Eye (tissue), 1 donor: ENCODE measurements at places on chromosomes 7 and 10.
A peak's percentile ranks its signal among the peaks of the same experiment; 100 is the strongest.

GRCh38 chr10:46787321-46787615, 124.0 kb upstream of the PTPN20 start:
- peak; percentile 67 for DNase-seq

DNA sequence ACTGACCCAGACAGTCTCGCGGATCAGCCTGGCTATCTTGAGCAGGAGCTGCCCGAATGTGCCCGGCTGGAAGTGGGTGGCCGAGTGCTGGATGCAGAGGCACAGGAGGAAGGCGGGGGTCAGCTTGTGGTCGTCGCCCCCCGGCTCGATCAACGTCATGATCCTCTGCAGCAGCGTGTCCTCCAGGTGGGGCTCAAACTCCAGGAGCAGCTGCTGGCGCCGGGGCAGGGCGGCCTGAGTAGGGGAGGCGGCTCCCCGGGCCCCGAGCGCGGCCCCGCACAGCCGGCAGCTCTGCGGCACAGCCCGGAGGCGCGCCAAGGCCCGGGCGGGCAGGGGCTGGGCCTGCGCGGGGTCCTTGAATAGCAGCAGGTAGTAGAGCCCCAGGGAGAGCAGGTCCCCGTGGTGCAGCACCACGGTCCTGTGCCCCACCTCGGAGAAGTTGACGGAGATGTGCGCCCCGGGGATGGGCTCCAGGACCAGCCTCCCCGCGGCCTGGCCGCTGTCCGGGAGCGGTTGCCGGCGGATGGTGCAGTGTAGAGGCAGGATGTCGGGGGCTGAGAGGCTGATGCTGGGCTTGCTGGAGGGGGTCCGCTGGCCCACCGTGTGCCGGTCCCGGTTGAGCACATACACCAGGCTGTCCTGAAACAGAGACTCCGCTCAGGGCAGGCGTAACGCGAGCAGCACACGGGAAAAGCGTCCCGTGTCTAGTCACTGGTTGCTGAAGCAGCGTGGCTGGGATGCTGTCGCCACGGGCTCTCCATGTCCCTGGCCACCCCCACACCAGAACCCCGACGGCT, 27.0 kb downstream of the PAPOLB start:
- no peak for DNase-seq

- peak; percentile 15 for DNase-seq
Observed at GRCh38 chr10:102153093-102153620, 968 bp downstream of the NOLC1 start.

- DNase-seq, result peak; percentile 50
Observed at GRCh38 chr10:69573056-69573806, at the start of gene NEUROG3. TSS of gene NEUROG3 (minus strand) at chr10:69573422. CDS start at chr10:69573043, 379 bp downstream.

DNA sequence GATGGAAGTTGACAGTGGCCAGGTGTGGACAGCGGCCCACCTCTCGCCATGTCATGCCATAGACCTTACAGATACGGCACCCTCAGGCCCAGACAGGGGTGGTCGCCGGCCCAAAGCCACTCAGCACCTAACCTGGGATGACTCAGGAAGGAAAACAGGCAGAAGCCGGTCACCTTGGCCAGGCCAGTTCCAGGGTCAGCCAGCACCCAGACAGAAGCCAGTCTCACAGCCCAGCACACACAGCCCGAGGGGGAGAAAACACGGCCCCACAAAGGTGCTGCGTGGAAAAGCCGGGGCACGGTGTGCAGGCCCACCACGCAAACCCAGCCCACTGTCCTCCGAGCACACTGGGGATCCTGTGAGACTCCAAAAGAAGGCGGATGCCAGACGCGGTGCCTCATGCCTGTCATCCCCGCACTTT, 95.2 kb upstream of the DNAAF5 start:
- no peak for DNase-seq

DNA sequence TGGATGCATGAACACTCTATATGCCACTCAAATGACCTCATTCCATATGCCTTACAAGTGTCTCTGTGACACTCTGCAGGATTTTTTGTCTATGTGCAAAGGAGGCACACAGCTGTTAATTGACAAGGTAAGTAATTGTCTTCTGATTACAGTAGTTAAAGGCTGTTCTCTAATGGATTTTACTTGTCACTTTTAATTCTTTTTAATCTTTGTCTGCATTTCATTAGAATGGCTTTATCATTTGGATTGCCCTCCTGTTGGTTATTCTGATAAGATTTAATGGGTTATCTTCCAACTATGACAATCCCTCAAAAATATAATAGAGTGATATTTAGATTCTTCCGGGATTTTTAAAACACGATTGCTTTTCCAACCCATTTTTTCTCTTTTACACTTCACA, 290.0 kb upstream of the TEX47 start:
- DNase-seq, result no peak

GRCh38 chr7:130940326-130940725, 206.3 kb upstream of the KLF14 start:
- no peak for DNase-seq

DNA sequence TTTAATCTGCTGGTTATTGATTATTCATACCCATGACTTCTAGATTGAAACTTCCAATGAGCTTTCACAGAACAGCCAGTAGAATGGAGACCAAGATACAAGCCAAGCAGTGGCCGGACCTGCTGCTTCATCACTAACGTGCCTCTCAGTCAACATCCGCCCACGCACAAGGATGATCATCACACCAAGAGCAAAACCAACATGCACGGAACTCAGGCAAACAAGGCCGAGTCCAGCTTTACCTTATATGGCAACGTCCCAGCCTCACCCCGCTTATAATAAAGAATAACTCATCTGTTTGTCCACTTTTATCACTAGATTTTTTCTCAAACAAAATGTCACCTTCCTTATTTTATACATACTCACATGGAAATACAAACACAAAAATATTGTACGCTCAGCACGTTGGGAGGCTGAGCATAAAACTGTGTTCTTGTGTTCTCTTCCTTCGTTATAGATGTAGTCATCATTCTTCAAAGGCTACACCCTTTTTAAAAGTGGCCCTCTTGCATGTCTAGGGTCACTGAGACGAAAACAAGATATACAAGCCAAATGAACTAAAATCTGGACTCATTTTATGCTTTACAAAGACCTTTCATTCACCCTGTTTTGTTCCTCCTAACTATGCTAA, 122.7 kb downstream of the SFMBT2 start:
- DNase-seq, result no peak

- DNase-seq, result peak; percentile 84
Observed at GRCh38 chr10:59240582-59241183, 64.2 kb downstream of the PHYHIPL start.

DNA sequence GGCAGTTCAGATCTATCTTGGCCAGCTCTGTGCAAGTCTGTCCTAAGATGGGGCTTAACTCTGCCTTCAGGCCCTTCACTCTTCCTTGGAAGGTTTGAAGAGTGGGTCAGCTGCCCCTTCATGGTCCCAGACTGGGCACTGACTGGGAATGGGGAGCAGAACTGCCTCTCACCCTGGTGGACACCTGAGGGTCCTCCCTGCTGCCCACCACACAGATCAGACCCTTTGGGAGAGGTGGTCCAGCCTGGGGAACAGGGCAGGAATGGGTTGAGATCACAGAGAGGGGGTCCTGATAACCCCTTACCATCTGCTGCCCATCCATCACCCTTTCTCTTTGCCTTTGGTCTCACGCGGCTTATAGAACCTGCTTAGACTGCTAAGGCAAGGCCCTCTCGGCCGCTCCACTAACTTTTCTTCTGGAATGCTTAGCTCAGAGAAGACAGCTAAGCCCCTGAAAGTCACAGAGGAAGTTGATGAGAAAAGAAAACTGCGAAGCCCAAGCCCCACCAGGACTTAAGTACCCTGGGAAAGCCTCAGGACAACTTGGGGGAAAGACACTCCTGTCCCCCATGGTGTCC, 402 bp upstream of the CDHR1 start:
- no peak for DNase-seq

DNA sequence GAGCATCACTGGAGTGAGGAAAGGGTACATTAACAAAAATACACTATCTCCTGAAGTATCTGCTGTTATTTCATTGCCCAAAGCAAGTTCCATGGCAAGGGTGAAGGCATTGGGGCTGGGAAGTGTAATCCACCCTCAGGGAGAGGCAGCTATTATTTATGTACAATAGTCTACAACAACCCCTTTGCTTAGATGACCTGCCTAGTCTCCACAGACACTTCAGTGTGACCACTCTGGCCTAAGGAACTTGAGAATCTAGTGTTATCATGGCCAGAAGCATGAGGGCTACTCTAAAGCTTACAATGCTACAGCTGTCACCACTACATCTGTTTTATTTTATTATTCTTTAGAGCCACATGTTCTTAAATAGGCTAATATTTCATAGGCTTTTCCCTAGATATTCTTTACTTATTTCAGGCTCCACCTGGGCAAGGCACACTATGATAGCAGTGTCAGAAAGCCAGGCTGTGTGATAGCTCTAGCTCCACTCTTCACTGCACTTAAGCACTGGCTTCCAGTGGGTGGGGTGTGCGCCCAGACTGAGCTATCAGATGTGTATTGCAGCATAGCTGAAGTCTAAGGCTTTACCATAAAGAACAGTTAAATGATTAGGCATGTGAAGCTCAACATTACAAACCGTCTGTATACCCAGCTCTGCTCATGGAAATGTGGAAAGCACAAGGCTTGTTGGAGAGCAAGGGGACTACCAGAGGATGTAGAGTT, 117.0 kb upstream of the CCDC6 start:
- no peak for DNase-seq

DNA sequence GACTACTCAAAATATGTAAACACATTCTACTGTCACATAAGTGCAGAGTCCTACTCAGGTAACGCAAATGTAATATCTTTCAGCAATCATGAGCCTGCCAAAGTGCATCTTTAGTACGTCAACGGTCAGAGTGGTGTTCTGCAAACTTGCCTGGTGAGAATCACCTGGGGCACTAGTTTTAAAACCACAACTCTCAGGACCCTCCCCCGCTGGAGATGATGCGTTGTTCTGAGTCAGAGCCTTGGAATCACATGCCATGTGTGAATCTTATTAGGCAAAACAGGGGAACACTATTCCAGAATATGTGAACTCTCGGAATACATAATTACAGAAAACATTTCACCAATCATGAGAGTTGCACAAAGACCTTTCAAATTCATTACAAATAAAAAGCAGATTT, 115.7 kb downstream of the TPK1 start:
- no peak for DNase-seq

- no peak for DNase-seq
Observed at GRCh38 chr10:60332371-60332770, 57.3 kb downstream of the ANK3 start.

- DNase-seq, result no peak
Observed at GRCh38 chr10:102701272-102701671, 12.9 kb downstream of the ARL3 start.
